ENCODE measurements at places on chromosomes 3 and 15. TPM values are rescaled to one million over a fixed set of nuclear protein-coding genes. Genes with fewer than 3 reads are reported as not detected.

DNA sequence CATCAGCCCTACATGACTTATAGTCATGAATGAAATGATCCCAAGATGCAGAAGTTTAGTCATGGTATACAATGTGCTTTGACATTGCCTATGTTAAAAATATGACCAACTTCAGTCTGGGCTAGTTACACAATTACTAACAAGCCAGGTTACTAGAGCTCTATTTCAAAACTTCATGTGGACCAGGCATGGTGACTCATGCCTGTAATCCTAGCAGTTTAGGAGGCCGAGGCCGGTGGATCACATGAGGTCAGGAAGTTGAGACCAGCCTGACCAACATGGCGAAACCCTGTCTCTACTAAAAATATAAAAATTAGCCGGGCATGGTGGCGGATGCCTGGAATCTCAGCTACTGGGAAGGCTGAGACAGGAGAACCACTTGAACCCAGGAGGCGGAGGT is 613.0 kb downstream of the CADM2 start:
- H3K36me3 ChIP-seq: no peaks in the 10 kb centered on the region
- H3K27ac ChIP-seq: no peak overlapping the region
- H3K4me3 ChIP-seq: no peak overlapping the region
- H3K27me3 ChIP-seq: no peaks in the 10 kb centered on the region
- peak; percentile 75 for DNase-seq

GRCh38 chr3:194138732-194139070 is 2.8 kb downstream of the HES1 start:
- no peaks in the 10 kb centered on the region for H3K27me3 ChIP-seq
- peak overlapping the region; percentile 99 for H3K27ac ChIP-seq
- peaks cover 39% of the 10 kb centered on the region for H3K4me1 ChIP-seq
- peak overlapping the region; percentile 68 for H3K4me3 ChIP-seq
- DNase-seq: no peak

- no peak overlapping the region for H3K27ac ChIP-seq
- no peaks in the 10 kb centered on the region for H3K4me1 ChIP-seq
- DNase-seq: no peak
- no peak overlapping the region for H3K4me3 ChIP-seq
- H3K36me3 ChIP-seq: no peaks in the 10 kb centered on the region
Observed at GRCh38 chr15:68646696-68647095, 67.9 kb downstream of the CORO2B start.

- no peak overlapping the region for H3K27ac ChIP-seq
- peaks cover 42% of the 10 kb centered on the region for H3K36me3 ChIP-seq
- H3K27me3 ChIP-seq: no peaks in the 10 kb centered on the region
- H3K4me1 ChIP-seq: no peaks in the 10 kb centered on the region
- DNase-seq: no peak
Observed at GRCh38 chr3:122533931-122534334, 19.2 kb upstream of the KPNA1 start.

DNA sequence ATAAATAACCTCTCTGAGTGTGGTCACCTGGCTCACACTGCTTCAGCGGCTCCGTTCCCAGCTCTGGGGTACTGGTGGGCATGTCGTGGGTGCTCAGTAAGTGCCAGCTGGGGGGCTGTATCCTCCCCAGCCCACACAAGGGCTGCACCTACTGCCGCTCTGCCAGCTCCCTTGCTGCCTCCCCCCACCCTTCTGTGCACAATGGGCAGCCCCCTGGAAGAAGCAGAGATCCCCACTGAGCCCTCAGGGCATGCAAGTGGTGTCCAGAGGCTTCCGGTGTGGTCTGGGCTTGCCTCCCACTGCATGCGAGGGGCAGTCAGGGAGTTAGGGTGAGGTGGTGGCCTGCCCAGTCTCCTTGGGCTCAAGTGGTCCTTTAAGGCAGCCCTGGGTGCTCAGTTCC is 58.3 kb upstream of the TRPM1 start:
- H3K4me1 ChIP-seq: peaks cover 12% of the 10 kb centered on the region
- no peak overlapping the region for H3K4me3 ChIP-seq
- H3K27me3 ChIP-seq: no peaks in the 10 kb centered on the region
- DNase-seq: no peak

DNA sequence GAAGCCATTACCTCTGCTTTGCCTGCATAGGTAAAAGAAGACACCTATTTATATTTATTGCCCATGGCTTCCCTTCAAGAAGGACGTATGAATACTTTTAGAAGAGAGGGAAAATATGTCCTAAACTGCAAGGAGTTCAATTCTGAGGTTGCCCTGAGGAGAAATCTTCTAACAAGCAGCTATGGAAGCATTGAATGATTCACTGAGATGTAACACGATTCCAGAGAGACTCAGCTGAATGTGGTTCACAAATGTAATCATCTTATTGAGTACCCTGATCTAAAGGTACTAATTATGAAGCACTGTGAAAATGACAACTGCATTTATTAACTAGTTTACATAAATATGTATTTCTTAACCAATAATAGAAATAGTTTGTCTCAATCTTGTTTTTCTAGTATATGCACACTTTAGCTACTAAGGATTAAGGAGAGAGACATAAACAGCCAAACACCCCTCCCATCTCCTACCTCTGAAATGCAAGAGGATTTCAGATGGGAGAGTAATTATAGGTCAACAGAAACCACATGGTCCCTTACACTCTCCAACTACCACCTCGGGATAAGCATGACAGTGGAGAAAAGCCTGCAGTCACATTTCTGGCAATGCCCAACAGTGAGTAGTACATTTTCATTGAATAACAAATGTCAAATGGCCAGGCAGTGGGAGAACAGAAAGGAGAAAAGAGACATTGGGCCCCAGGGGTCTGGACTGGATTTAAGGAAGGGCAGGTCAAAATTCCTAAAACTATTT is 506.2 kb upstream of the IL12A start:
- no peak overlapping the region for H3K4me3 ChIP-seq
- H3K27ac ChIP-seq: no peak overlapping the region
- no peak for DNase-seq
- no peaks in the 10 kb centered on the region for H3K36me3 ChIP-seq

DNA sequence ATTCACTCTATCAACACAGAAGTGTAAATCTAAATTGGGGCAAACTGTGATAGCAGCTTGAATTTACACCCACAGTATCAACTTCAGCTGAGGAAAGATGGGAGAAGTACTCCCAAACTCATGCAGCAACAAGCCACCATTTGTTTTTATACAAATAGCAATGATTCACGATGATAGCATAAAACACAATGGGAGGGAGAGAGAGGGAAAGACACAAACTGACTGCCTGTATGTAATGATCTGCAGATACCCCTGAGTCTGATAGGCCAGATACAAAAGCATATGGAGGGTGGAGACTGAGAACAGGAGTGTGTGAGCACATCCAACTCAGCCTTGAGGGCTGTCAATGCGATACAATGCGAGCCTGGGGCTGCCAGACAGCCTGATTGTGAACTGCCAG is 79.2 kb downstream of the CNTN3 start:
- no peak overlapping the region for H3K27ac ChIP-seq
- no peak for DNase-seq
- H3K4me1 ChIP-seq: no peaks in the 10 kb centered on the region

DNA sequence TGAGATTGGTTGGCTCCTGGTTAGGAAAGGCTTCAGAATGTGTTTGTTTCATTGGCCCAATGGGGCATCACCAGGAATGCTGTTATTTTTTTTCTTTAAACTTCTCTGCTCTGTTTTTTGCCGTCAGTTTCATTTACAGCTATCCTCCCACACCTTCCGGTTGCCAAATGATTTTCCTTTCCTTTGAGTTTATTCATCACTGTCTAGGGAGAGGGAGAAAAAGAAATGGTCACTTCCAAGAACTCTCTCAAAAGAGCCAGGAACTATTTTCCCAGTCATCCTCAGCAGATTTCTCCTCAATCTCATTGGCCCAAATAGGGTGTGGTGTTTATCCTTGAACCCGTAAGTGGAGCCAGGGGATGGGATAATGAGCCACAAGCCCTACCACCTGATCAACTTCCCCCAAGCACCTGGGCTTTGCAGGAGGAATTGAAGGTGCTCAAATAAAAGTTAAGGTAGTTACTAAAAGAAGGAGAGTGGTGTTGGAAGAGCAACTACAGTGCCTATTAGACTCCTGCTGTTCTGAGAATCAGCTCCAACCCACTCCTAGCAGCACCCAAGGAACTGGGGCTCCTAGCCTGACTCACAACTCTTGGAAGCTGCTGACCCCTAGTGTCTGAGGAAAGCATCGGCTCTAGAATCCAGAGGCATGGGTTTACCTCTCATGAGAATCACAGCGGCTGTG is 183.8 kb upstream of the IL12A start:
- peak overlapping the region; percentile 35 for H3K27ac ChIP-seq
- peak; percentile 51 for DNase-seq
- H3K4me3 ChIP-seq: no peak overlapping the region
- H3K36me3 ChIP-seq: no peaks in the 10 kb centered on the region

GRCh38 chr3:121496786-121497185 is 49.0 kb downstream of the POLQ start:
- H3K27me3 ChIP-seq: no peaks in the 10 kb centered on the region
- H3K4me3 ChIP-seq: no peak overlapping the region
- no peaks in the 10 kb centered on the region for H3K36me3 ChIP-seq
- no peak overlapping the region for H3K27ac ChIP-seq

DNA sequence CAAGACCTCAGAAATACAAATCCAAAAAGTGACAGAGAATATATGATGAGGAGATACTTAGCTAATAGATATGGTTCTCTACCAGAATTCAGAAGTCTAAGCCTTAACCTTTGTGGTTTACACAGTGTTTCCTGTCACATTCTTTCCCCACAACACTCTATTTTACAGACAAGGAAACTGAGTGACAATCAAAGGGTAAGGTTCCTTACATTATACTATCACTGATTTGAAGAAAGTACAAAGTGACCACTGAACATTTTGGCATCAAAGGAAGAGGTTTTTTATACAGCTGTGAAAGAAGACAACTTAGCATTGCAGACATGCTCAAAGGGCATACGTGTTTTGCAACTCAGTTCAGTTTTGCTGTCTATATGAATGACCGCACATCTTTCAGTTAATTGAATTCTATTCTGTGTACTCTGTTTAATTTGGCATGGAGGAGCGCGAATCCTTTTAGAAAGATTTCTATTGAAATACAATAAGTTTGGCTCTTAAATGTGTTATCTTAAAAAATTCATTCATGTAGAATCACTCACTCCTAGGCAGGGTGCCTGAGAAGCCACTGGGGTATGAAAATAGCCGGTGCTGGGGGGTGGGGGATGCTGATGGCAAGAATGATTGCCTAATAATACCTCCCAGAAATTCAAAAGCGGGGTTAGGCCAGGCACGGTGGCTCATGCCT is 66.5 kb upstream of the SKOR1 start:
- no peak for DNase-seq
- no peak overlapping the region for H3K4me3 ChIP-seq
- H3K27me3 ChIP-seq: no peaks in the 10 kb centered on the region
- H3K36me3 ChIP-seq: no peaks in the 10 kb centered on the region

DNA sequence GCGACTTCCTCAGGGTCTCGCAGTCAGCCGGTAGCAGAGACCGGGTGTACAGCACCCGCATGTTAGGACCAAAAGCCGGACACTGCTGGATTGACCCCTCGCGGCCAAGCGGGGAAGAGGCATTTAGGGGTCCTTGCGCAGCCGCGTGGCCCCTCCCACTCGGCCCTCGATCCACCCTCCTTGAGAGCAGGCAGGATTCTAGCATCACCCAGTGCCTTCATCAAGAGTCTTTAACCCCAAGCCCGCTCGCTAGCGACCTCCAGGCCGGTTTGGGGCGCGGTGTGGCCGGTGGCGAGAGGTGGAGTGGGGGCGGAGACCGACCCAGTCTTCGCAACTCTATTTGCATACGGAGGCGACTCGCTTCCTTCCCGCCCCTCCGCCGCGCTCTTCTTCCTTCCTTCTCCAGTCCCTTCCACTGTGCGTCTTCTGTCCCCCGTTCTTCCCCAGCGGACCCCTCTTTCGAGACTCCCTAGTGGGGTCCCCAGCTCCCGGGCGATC is at the start of gene ST6GAL1:
TSS of gene ST6GAL1 (plus strand) at position 384 of the 498 bp plus-strand sequence. CDS start 112,178 bp downstream, outside the sequence.
- H3K36me3 ChIP-seq: peaks cover 4% of the 10 kb centered on the region
- peak within 1 kb of the TSS; percentile 91 for H3K4me3 ChIP-seq
- H3K4me1 ChIP-seq: peaks cover 31% of the 10 kb centered on the region

GRCh38 chr3:157938154-157938779 is 168.0 kb downstream of the SHOX2 start:
- no peak overlapping the region for H3K27ac ChIP-seq

DNA sequence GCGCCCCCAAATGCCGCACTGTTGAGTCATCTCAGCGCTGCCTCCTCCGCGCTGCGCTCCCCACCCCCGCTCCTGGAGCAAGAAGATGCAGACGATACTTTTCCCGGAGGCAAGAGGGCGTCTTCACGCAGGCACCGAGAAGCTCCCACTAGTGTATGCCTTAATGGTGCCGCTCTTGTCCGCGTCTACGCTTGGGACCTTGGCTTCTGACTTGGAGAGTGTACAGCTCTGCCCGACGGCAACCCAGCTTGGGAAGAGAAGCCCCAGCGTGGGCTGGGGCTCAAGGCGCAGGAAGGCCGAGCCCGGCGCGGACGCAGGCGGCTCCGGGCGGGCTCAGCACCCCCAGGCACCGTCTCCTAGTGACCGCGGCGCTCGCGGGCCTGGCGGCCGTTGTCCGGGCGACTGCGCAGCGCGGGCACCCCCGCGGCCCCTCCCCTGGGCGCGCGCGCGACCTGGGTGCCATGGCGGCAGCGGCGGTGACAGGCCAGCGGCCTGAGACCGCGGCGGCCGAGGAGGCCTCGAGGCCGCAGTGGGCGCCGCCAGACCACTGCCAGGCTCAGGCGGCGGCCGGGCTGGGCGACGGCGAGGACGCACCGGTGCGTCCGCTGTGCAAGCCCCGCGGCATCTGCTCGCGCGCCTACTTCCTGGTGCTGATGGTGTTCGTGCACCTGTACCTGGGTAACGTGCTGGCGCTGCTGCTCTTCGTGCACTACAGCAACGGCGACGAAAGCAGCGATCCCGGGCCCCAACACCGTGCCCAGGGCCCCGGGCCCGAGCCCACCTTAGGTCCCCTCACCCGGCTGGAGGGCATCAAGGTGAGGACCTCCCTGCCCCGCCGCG is at the start of gene P4HTM:
TSS of gene P4HTM (plus strand) at position 446 of the 840 bp plus-strand sequence. CDS start at position 462, 16 bp downstream.
- peak; percentile 62 for DNase-seq
- peak within 1 kb of the TSS; percentile 82 for H3K27ac ChIP-seq
- H3K27me3 ChIP-seq: no peaks in the 10 kb centered on the region
- H3K4me3 ChIP-seq: peak within 1 kb of the TSS; percentile 79
- no peaks in the 10 kb centered on the region for H3K36me3 ChIP-seq

DNA sequence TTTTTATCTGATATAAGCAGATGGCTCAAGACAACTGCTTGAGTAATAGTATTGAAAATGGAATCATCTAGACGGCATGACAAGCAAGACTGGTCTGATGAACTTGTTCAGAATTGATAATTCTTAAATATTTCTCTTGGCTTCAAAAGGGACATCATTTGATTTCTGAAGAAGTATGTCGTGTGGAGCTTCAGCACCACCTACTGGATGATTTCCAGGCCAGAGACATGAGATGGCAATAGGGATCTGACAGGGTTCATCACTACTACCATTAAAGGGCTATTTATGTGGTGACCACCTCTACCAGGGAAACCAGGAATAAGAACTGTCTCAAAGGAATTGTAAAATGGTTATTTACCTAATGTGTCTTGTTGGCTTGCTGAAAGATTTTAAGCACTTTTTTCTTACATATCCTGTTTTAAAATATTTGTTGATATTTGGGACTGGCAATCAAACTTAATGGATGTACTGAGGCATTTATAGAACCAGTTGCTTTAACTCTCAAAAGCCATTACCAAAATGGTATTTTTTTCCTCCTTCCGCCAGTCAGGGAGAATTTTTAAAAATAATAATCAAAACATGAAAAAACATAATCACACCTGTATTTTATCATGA is 99.5 kb upstream of the FAM98B start:
- DNase-seq: peak; percentile 29
- H3K4me3 ChIP-seq: no peak overlapping the region
- no peaks in the 10 kb centered on the region for H3K4me1 ChIP-seq

Gene FBXL2
- 0.82 TPM for total RNA-seq

Gene NOX5
- total RNA-seq: not detected

Gene CLCN2
- total RNA-seq: 1.2 TPM

Gene GOLGA6A
- 0.10 TPM for total RNA-seq

Gene LTK
- total RNA-seq: 0.68 TPM

Gene KNG1
- 0.55 TPM for total RNA-seq
